ENCODE measurements at places on chromosomes 5 and 9.

- DNase-seq, result no peak
Observed at GRCh38 chr5:178427576-178428197, 162.5 kb downstream of the COL23A1 start.

DNA sequence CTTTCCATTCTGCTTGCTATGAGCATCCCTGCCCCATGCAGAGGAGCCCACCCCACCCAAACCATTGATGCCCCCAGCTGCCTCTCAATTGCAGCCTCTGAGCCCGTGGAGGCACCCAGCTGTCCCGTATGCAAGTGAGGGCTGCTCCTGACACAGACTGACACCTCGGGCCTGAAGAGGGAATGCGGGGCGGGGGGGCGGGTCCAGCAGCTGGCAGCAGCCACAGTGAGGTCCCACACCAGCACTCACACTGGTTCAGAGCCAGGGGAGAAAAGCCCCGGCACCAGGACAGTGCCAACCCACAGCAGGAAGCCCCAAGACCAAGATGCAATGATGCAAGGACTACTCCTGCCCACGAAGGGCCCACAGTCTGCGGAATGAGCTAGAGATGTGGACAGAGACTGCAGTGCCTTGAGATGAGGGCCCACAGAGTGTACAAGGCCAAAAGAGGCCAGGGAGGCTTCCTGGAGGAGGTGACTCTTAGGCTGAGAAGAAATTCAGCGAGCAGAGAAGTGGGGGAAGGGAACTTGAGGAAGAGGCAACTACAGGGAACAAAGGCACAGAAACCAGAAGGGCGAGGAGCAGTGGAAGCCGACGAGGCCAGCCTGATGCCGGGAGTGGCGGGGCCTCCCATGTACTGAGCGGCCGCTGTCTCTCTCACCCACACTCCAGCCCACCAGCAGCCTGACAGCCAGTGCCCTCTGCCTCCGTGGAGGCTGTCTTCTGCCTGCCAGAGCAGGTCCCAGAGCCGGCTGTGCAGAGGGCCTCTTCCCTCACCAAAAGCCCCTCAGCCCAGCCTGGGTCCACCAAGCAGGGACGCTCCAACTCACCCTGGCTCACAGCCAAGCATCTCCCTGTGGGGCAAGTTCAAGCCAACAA lies 9.2 kb downstream of the EEIG1 start:
- no peak for DNase-seq

GRCh38 chr5:2187156-2187555 lies 304.4 kb upstream of the IRX4 start:
- DNase-seq, result no peak

DNA sequence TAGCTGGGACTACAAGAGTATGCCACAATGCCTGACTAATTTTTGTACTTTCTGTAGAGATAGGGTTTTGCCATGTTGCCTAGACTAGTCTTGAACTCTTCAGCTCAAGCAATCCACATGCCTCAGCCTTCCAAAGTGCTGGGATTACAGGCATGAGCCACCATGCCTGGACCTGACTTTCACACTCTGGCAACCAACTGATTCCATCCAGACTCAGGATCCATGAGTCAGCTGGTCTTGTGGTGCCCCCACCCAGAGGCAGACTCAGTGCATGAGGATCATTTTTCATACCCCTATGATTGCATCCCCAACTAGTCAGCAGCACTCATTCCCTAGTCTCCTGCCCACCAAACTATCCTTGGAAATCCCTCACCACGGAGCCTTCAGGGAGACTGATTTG lies 375.9 kb downstream of the ANXA1 start:
- no peak for DNase-seq

DNA sequence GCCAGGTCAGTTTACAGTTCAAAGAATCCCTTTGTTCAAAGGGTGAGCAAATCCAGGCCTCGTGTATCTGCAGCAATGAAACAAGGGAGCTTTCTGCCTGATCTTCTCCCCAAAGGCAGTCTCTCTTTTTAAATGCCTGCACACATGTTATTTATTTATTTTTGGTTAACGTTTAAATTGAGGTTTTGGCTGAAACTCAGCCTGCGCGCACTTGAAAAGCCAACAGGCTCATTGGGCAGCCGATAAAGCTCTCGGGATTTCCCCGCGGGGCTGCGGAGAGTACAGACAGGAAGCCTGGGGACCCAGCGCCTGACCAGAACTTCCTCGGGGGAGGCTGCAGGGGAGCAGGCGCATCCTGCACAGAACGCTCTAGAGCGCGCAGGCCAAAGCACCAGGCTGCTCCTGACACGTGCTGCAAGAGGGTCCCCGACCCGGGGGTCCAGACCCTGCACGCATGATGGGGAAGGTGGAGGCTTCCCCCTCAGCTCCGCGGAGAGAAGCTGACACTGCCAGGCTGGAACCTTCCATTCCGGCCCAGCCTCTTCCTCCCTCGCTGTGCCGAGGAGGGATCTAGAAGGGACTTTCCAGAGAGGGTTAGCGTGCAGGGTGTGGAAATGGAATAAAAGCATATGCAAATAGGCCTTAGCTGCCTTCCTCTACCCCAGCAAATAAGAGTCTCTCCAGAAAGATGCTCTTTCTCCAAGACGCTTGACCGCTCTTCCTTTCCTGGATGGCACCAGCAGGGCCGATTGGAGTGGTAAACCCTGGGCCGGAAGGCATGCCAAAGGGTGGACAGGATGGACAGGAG lies 46.1 kb downstream of the PTTG1 start:
- peak; percentile 86 for DNase-seq

GRCh38 chr9:23826120-23826629 lies at the start of gene ELAVL2:
Gene ELAVL2, minus strand, starts transcription at chr9:23826240. Its CDS starts 64,006 bp downstream, at chr9:23762234.
- no peak for DNase-seq

GRCh38 chr9:16500386-16500785 lies 370.1 kb downstream of the BNC2 start:
- no peak for DNase-seq

- DNase-seq, result no peak
Observed at GRCh38 chr9:8701904-8702303, 902.3 kb upstream of the DMAC1 start.

All from AML-193 (cell line).